ENCODE measurements at places on chromosomes 3 and 15. TPM values are rescaled to one million over a fixed set of nuclear protein-coding genes. Genes with fewer than 3 reads are reported as not detected.

IL20RB gene
- 1.5 TPM for total RNA-seq

TNNC1 gene
- total RNA-seq, result 0.46 TPM

- DNase-seq, result no peak
These were observed 3.6 kb upstream of the DAZL start for GRCh38 chr3:16608816-16609215.

- DNase-seq, result no peak
These were observed 67.7 kb downstream of the CPN2 start for GRCh38 chr3:194283221-194284006.

DNA sequence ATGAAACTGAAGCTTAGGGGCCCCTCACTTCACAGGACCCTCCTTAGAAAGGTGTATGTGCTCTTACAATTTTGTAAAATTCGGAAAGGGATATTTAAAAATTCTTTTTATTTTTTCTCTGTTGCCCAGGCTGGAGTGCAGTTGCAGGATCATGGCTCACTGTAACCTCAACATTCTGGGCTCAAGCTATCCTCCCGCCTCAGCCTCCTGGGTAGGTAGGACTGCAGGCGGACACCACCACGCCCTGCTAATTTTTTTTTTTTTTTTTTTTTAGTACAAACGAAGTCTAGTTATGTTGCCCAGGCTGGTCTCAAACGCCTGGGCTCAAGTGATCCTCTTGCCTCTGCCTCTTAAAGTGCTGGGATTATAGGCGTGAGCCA is 45.1 kb upstream of the SPATA12 start:
- no peak for DNase-seq

GRCh38 chr3:149969110-149969939 is 1.4 kb downstream of the PFN2 start:
- DNase-seq, result no peak

- DNase-seq, result no peak
These were observed 16.4 kb downstream of the HEG1 start for GRCh38 chr3:125039131-125040100.

GRCh38 chr15:50798684-50799083 is 33.2 kb upstream of the SPPL2A start:
- DNase-seq, result no peak

DNA sequence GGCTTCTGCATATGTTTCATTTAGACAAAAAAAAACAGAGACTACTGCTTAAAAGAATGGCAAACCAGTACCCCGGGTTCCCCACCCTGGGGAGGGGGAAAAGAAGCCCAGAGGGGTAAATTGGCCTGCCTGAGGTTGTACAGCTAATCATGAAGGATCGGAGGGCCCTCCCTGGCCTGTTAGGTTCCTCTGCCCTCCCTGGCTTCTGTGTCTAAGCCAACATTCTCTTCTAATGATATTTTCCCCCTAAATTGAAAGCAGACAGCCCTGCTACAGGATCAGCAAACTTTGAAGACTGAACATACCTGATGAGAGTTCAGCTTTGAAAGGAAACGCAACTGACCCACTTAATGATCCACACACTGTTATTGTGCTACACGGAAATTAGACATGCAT is 2.5 kb downstream of the ARHGAP31 start:
- no peak for DNase-seq

- no peak for DNase-seq
These were observed 128.9 kb downstream of the TFG start for GRCh38 chr3:100838157-100838556.

All from activated T-cell treated with anti-CD3 and anti-CD28 coated beads, Interleukin-2, amount 50 U/mL, for 4 hours (primary cell).